ENCODE measurements at places on chromosomes 7 and 10. TPM values are rescaled to one million over a fixed set of nuclear protein-coding genes. Genes with fewer than 3 reads are reported as not detected.

Gene ADAMTS14
- 0.06 TPM for total RNA-seq

Gene TMEM213
- not detected for total RNA-seq

- no peak overlapping the region for H3K27ac ChIP-seq
- H3K4me3 ChIP-seq, result no peak overlapping the region
- no peaks in the 10 kb centered on the region for H3K27me3 ChIP-seq
- peaks cover 39% of the 10 kb centered on the region for H3K36me3 ChIP-seq
- peaks cover 33% of the 10 kb centered on the region for H3K4me1 ChIP-seq
These were observed 154.3 kb downstream of the PHF14 start for GRCh38 chr7:11127988-11128387.

GRCh38 chr10:35426657-35427056, 90.3 kb downstream of the CCNY start:
- peaks cover 39% of the 10 kb centered on the region for H3K4me1 ChIP-seq
- H3K36me3 ChIP-seq, result peaks cover 12% of the 10 kb centered on the region
- no peak overlapping the region for H3K27ac ChIP-seq
- H3K27me3 ChIP-seq, result no peaks in the 10 kb centered on the region
- DNase-seq, result no peak
- H3K4me3 ChIP-seq, result no peak overlapping the region
